ENCODE measurements at places on chromosomes 3 and 15.

DNA sequence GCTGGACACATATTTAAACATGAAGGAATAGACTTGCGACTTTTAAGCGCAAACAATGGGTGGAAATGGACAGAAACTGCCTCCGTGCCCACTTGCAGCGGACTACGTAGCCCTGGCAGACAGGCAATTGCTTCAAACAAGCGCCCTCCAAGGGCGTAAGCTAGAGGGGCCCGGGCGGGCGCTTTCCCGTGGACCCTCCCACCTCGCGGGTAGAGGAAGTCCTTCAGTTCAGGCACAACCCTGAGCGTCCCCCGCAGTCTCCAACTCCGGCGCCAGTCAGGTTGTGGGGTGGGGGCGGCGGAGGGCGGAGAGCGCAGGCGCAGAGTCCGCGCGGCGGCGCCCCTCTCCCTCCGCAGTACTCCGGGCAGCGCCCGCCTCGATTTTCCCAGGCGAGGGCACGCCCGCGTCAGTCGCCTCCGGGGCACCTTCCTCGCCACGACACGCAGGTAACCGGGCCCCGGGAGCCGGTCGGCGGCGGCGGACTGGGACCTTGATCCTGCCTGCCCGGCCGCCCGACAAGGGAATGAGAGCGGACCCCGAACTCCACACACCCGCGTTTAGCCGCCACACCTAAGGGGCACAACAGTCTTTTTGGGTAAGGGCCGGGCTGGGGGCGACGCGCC lies at the start of gene SLC35G2:
Gene SLC35G2 (plus strand): TSS at position 358 of the 623 bp plus-strand sequence. CDS start 35,335 bp downstream, outside the sequence.
- DNase-seq = peak; percentile 8

- peak; percentile 17 for DNase-seq
These were observed 35.7 kb upstream of the ZNF770 start for GRCh38 chr15:35023804-35024203.

GRCh38 chr3:56467108-56467507 lies 1.2 kb downstream of the ERC2 start:
- no peak for DNase-seq

DNA sequence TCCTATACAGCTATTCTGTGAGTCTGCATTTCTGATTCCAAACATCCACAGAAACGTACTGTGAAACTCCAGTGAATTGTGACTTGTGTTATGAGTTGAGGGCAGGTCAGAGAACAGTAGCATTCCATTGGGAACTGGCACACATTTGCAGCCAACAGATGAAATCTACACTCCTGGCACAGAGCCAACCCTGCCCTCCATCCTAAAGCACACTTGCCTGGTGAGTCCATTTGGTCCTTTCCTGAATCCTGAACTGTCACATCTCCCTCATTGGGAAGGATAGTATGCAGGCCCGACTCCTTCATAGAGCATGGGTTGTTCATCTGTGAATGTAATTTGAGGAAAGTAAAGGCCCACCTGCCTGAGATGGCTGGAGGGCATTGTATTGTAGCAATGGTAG lies 314.3 kb upstream of the RASGRP1 start:
- DNase-seq = no peak

GRCh38 chr15:42788725-42789124 lies 51.8 kb upstream of the CDAN1 start:
- DNase-seq = no peak

DNA sequence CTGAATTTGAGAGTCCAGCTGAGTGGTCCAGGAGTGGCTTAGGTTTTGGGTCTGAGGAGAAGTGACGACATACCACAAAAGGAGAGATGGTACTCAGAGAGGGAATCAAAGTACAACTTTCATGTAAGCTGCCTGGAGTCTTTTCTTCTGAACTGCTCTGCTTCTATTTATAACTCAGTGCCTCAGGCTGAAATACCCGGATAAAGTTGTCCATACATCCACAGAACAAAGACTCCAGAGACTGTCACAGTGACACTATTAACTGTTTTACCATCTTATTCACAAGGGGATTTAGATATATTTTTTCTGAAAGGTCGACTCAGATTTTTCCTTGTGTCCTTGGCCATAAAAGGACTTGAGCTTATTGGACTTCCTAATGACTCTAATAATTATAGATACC lies 264.3 kb upstream of the DNAJC19 start:
- no peak for DNase-seq
